ENCODE measurements at places on chromosomes 4 and X.
A peak's percentile ranks its signal among the peaks of the same experiment; 100 is the strongest.

- no peak for DNase-seq
Observed at GRCh38 chr4:151038452-151039157, 23.5 kb upstream of the LRBA start.

DNA sequence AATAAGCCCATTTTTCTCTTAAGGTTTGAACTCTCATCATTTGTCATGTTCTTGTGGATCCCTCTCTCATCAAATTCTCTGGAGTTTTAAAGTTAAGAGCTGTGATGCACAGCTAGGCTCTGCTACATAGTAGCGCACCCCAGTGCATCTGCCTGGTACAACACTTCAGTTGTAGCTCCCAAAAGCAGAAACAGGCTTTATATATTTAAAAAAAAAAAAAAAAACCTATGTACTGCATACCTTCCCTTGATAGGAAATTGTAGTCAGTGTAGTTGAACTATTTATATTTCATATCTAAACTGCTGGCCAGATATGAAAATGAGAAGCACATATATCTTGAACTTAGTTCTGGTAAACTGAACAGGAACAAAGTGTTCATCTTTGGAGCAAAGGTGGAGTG is 131.4 kb downstream of the KLHL13 start:
- no peak for DNase-seq

DNA sequence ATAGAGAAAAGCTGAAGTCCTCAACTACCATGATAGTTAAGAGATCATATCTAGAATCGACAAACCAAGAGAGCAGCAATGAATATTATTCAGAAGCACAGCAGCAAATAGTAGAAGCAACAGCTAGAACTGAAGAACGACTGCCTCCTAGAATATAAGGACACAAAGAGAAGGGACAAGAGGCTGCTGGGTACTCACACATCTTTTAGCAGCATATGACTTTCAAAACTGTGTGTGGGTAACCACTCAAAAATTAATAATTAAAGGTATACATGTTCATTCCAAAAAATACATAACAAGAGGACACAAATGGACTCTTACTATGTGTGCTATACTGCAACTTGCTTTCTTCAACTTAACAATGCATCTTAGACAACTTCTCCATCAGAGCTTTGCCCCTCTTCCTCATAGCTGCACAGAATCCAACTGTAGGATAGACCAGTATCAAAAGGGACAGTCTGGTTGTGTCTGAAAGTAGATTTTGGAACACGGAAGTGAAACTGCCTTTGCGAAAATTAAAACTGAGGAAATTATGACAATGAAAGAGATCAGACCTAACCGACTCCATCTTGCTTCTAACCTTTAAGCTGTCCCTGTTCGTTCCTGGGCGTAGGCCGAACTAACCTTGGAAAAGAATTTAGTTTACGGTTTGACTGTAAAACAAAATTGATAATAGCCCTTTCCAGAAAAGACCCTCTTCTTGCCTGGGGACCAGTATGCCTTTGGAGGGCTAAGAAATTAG is 125.7 kb downstream of the SH3KBP1 start:
- no peak for DNase-seq

- no peak for DNase-seq
Observed at GRCh38 chr4:15601862-15602261, 53.3 kb downstream of the FBXL5 start.

GRCh38 chr4:158778712-158779111 is 9.9 kb downstream of the FNIP2 start:
- DNase-seq = no peak

DNA sequence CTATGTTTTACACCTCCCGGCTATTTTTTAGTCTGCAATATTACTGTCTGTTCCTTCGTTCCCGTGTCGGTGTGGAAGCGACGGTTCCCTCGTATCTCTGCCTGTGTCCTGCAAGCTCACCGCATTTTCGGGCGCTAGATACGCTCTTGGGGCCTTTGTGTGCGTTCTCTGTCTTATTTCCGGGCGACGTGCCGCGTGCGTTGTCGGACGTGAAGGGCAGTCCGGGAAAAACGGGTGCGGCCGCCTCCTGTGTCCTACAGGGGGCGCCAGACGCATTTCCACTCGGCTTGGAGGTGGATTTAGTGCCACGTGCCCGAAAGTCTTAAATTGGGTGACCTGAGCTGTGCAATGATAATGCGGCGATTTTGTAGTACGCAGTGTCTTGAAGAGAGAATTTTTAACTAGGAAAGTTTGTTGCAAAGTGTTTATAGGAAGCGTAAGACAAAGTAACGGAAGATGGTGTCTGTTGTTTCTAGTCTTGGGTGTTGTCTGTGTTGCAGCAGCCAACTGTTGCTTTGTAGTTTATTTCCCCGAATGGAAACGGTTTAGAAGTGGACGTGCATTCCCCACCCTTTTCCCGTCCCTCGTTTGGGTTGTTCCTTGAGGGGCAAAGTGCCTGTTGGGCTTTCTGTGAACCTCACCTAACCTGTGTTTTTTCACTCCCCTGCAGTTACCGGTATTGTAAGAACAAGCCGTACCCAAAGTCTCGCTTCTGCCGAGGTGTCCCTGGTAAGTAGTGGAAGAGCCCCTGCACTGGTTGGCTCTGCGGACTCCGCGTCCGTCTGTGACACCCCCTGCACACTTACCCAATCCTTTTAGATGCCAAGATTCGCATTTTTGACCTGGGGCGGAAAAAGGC is 720 bp downstream of the RPL10 start:
- DNase-seq = peak; percentile 93

- DNase-seq = no peak
Observed at GRCh38 chr4:73067971-73068394, 1.5 kb downstream of the COX18 start.

- no peak for DNase-seq
Observed at GRCh38 chr4:77190053-77190452, 33.0 kb downstream of the CCNG2 start.

DNA sequence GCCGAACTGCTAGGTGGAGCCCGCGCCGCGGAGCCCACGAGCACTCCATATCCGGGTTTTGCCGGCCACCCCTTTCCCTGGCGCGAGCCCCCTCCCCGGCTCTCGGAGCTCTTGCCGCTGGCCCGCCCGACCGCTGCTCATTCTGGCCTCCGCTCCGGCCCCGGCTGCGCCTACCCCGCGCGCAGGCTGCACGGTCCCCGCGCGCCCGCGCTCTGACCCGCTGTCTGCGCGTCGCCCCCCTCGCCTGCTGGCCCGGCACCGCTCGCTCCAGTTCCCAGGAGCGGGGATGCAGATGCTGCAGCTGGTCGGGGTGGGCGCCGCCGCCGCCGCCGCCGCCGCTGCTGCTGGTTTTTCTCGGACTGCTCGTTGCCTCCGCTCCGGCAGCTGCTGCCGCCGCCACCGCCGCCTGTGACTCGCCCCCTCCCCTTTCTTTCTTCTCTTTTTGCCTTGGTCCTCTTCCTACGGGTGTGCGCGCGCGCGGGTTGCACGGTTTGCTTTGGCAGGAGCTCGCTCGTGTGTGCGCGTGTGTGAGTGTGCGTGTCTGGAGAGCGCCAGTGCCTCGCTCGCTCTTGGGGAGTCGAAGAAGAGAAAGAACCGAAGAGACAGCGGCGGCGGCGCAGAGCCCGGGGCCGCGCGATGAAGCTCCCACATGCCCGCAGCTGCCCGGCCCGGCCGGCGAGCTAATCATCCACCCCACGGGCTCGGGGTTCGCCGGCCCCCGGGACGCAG is at the start of gene ADGRL3:
Gene ADGRL3 (plus strand): TSS at position 140 of the 729 bp plus-strand sequence.
- peak; percentile 68 for DNase-seq

DNA sequence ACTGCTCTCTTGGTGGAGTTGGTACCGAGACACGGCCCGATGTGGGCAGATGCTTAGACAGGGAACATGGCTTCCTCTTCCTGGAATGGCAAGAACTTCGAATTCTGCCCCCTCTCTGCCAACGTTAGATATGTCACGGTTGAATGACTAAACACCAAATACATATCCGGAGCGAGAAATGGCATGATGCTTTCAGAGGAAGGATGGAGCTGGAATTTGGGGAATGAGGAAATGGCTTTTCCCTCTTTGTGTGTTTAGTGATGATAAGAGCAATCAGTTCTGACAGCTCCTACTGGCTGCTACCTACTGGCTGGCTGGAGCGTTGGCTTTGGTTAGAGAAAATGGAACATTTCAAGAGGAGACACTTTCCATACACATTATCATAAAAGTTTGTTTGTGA is 140.0 kb downstream of the DHRSX start:
- no peak for DNase-seq

DNA sequence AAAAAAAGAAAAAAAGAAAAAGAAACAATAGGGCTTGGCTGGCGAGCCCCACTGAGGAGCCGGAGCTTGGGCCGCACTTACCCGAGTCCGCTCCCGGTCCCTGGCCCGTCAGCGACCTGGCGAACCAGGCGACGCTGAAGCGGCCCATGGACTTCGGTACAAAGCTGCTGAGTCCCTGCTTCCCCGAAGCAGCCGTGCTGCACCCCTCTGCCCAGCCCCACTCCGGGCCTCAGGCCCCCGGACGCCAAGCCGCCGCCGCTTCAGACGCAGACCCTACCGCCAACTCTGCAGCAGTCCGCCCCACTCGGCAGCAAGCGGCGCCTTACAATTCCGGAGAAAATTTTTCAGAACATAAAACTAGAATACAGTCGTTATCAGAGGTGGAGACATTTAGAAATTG is 300.5 kb downstream of the OPHN1 start:
- no peak for DNase-seq

DNA sequence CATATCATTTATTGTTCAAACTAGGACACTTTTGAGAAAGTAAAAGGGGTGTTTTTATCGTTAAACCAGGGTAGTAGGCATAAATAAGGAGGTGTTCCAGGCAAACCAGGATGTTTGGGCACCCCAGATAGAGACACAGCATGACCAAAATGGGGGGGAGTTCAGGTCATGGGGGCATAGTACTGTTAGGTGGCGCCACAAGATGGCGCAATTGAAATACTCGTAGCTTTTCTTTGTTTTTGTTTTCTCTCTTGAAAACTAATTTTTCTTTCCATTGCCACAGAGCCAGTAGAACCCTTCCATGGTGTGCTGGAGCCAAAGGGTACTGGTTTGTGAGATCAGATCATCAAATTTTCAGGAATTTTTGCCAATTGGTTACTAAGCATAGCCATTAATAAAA is 283.4 kb downstream of the BCOR start:
- DNase-seq = no peak

GRCh38 chr4:149321438-149321837 is 494.2 kb downstream of the IQCM start:
- DNase-seq = no peak

GRCh38 chr4:1212546-1213335 is 36.2 kb downstream of the CTBP1 start:
- DNase-seq = no peak

DNA sequence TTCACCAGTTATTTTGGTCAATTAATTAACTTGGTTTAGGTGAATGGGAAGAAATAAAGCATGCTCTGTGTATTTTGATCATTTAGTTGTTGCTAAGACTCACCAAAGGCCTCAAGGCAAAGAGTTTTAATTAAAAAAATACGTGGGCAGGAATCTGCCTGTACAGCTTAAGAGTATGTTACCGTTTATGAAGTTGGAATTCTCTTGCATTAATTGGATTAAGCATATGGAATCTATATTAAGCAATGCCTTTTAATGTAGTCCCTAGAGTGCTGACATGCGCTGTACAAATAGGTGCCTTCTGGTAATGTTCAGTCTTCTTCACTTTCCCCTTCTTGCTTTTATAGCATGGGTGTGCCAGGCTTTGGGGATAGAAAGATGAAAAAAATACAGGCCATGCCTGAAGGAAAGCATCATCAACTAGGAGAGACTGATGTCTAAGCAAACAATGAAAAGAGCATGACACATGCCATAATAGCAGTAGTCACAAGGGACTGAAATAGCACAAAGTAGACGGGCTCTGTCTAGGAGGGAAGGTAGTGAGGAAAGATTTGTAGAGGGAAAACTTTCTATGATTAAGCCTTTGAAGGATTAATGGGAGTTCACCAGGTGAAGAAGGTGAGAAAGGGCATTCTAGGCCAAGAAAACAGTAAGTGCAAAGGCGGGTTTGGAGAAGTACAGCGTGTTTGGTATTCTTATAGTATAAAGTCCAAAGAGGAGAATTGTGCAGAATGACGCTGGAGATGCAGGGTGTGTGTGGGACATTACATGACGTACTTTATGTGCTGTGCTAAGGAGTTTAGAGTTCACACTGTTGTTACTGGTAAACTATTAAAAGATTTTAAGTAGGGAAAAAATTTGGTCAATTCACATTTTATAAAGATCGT is 226.1 kb upstream of the ANXA3 start:
- DNase-seq = no peak

DNA sequence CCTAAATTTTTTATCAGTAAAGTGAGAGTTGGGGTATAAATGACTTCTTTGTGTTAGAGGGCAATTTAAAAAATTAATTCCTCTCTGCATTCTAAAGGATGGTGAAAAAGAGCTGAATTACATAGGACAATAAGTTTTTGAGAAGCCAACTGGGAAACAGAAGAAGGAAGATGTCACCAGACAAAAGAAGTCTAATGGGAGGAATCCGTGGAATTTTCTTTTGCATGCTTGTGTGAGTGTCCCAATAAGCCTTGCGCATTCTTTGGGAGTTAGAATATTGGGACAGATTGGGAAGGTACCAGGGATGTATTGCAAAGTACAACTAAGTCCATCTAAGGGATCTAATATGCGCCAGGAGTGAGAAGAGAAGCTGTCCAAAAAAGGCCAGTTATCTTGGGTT is 35.1 kb upstream of the NR3C2 start:
- no peak for DNase-seq

- DNase-seq = no peak
Observed at GRCh38 chr4:11286533-11286932, 142.2 kb downstream of the HS3ST1 start.

GRCh38 chr4:102536768-102537167 is 35.6 kb downstream of the NFKB1 start:
- no peak for DNase-seq

DNA sequence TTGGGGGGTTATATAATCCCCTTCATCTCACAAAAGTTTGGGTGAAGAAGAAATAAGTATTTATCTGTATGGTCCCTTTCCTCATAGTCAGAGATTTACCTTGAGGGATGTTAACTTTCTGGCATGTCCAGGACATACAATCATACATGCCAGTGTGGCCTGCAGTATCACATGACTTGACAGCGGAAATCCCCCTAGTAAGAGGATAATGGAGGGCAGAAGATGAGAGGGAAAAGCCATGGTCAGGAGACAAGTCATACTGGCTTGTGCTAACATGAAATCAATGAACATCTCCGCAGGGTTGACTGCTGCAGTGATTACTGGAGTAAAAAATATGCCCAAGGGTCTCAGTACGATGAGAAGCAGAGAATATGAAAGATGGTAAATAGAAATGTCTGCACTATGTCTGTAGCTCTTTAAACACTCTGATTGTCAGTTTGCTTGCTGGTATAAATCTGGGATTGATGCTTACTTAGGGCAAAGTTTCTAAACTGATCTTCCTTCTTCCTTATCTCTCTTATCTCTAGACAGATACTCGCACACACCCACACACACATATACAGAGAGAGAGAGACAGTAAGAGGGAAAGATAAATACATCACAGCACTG is 1385.6 kb upstream of the ADGRL3 start:
- no peak for DNase-seq

- DNase-seq = no peak
Observed at GRCh38 chr4:52592287-52592686, 66.8 kb downstream of the USP46 start.

- no peak for DNase-seq
Observed at GRCh38 chrX:46636223-46636622, 62.7 kb downstream of the CHST7 start.

Data from tibial artery (tissue), 4 donors.